ENCODE measurements at places on chromosomes 11 and 22. TPM values are rescaled to one million over a fixed set of nuclear protein-coding genes. Genes with fewer than 3 reads are reported as not detected.

CHADL gene
- total RNA-seq = 4.6 TPM

PICK1 gene
- 53.6 TPM for total RNA-seq

C11orf91 gene
- total RNA-seq = not detected

VSIG2 gene
- 23.7 TPM for total RNA-seq

CASP4 gene
- total RNA-seq = 62.3 TPM

NRGN gene
- 0.40 TPM for total RNA-seq

TUBA8 gene
- 18.4 TPM for total RNA-seq

MPEG1 gene
- total RNA-seq = 5.8 TPM

TPBGL gene
- total RNA-seq = 0.67 TPM

EHF gene
- total RNA-seq = 4.9 TPM

NCAM1 gene
- 94.8 TPM for total RNA-seq

TNNT3 gene
- total RNA-seq = not detected

OTOG gene
- total RNA-seq = not detected

MMP27 gene
- total RNA-seq = 0.22 TPM

SYT13 gene
- total RNA-seq = 12.7 TPM

OSM gene
- total RNA-seq = not detected

LUZP2 gene
- not detected for total RNA-seq

MRPL21 gene
- 24.0 TPM for total RNA-seq

INPP5J gene
- 665 TPM for total RNA-seq

DNAJB7 gene
- not detected for total RNA-seq

NXPE2 gene
- not detected for total RNA-seq

OR4D5 gene
- 1.7 TPM for total RNA-seq

IL17REL gene
- total RNA-seq = not detected

ALG9 gene
- total RNA-seq = 44.9 TPM

CRACR2B gene
- 4.1 TPM for total RNA-seq
